Stimulated activated CD4-positive, alpha-beta T cell treated with anti-CD3 and anti-CD28 coated beads, Interleukin-2, amount 100 ng/mL, for 48 hours (primary cell): ENCODE measurements at places on chromosomes 16 and 17.

DNA sequence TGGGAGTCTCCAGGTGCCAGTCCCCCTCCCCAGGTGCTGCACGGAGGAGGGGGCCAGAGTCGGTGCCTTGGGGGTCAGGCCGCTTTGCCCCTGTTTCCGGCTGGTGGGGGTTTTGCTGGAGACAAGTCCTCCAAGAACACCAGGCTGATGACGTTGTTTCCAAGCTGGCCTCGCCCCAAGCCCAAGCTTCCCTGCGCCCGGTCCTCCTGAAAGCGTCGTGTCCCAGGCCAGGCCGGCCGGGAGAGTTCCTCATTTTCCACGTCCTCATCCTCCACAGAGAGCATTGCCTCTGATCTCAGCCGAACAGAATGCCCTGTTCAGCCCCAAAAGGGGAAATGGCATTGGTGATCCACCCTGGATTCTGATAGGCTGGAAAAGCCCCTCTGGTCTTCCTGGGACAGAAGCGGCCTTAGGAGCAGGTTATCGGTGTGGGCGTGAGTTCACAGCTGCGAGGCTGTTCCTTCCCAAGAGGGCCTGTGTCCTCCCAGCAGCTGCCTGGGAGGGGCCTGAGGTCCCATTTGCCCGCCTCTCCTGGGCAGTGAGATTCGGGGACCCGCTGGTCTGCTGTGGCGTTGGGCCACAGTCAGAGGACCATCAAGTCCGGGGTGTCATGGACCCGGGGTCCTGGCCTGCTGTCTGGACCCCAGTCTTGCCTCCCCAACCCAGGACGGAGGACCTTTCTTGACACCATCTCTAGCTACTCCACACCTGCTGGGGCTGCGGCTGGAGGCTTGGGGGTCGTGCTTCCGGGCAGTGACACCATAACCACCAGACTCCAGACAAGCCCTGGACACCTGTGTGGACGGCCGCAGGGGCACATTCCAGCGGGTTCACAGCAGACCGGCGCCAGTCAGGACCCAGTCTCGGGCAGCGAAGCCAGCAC, 7.1 kb downstream of the SOX8 start:
- DNase-seq = no peak

GRCh38 chr16:49639739-49640431, 216.0 kb downstream of the ZNF423 start:
- DNase-seq = no peak

DNA sequence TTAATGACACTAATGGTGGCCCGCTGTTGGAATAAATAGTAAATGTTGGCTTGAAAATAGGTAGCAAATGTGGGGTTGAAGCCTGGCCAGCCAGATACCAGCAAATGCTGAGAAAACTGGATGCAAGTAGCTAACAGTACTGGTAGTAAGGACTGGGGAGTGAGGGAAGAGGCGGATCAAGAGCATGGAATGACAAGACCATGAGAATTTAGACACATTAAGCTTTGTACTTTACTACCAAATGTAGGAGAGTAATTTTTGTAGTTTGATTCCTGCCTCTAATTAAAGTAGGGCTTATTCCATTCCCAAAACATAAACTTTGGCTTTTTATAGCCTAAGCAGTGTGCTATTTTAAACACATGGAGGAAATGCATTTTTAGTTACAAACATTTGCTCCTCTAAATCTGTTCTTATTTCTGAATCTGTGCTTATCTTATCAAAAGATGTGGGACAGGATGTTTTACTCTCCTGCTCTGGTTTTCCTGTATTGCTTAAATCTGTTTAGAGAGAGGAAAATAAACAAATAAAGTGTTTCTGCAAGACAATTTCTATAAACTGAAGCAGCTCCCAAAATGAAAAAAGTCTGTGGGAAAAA, 44.1 kb downstream of the CFDP1 start:
- no peak for DNase-seq

DNA sequence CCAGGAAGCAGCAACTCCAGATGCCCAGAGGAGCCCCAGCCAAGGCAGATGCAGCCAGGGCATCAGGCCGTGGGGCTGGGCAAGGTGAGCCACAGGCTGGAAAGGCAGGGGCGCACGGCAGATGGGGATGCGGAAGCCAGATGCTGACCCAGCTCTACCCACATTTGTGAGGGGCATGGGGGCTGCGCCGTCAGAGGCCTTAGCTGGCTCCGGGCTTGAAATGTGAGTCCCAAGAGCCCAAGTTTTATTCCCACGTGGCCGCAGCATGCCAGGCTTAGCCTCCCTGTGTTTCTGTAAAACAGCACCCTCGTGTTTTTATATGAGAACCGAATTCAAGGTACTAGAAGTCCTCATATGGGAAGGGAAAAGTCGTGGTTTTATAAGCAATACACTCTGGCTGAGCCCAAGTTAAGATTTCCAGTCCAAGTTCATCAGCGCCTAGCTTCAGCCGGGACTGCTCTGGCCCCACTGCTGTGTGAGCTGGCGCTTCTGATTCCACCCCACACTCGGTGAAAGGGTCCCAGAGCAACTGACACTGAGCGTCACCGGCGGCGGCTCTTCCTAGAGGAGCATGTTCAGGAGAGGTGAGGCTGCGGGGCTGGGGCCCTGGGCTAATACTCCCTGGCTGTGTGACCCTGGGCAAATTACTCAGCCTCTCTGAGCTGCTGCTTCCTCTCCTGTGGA, 6.7 kb upstream of the C16orf95 start:
- no peak for DNase-seq

DNA sequence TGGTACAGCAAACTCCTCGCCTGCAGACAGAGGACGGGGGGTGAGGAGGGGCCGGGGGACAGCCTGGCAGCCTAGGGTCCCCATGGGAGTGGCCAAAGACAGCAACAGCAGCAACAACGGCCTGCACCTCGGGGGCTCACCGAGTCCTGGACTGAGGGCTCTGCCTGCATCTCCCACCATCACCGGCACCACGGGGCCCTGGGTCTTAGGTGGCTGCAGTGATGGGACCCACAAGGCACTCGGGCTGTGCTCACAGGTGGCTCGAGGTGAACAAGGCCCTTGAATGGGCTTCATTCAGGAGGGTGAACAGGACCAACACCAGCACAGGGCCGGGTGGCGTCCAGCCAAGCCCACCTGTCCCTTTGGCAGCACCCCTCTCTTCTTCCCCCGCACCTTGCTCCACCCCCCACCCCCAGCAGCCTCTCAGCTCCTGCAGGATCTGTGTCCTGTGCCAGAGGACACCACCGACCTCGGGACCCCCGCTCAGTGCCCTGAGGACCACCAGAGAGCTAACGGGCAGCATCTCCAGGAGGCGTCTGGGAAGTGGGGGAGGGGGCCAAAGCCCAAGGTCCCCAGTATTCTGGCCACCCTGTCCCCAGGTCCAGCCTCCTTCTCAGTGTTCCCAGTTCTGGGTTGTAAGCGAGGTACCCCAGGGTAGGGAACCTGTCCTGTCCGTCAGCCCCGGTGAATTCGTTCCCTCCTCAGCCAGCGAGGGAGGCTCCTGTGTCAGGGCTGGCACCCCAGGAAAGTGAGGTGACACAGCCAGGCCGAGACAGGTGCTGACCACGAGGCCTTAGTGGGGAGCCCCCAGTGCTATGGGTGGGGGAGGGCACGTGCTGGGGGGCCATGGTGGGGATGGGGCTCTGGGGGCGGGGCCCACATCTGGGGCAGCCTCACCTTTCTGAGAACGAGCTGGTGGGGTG, 94.3 kb downstream of the TBC1D16 start:
- no peak for DNase-seq

- DNase-seq = no peak
Measured at GRCh38 chr17:73697872-73698271, 53.6 kb upstream of the SDK2 start.

GRCh38 chr16:56995136-56995805, 5.9 kb downstream of the NLRC5 start:
- DNase-seq = no peak

GRCh38 chr16:89599451-89599858, 14.0 kb upstream of the DPEP1 start:
- no peak for DNase-seq

DNA sequence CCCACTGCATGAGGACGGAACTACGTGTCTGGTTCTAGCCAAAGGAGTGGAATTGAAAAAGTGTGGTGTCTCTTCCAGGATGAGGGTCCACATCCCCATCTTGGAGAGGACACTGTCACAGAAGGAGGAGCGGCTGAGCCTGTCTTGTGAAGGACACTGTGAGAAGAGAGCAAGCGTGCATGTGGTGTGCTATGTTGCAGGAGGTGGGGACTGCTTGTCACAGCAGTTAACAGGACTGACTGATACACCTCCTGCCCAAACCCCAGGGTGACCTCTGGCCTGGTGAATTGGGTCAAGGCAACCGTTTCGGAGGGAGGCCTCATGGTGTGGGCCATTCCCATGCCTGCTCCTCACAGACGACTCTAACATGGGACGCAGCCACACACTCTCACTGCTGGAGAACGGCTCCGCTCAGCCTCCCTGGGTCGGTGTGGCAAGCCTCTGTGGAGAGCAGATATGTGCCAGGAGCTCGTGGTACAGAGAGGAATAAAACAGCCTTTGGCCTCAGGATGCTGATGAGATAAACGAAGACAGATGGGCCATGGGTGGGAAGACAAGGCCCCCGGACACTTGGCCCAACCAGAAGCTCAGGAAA, 56.4 kb upstream of the RBFOX3 start:
- DNase-seq = no peak

DNA sequence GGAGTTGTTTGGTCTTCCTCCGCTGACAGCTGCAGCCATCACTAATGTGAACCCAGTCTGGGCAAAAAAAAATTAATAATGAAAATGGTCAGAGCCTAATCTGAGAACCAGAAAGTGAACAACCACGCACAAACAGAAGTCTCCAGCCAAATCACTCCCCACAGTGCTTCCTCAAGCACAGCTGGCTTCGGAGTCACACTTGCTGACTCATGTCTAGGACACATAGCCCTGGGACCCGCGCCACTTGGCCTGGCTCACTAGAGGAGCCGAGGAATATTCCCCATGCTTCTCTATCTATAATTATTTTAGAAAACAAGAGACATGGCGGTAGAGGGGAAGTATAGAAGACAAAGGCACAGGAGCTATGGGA, 109.1 kb downstream of the ZFHX3 start:
- DNase-seq = no peak

DNA sequence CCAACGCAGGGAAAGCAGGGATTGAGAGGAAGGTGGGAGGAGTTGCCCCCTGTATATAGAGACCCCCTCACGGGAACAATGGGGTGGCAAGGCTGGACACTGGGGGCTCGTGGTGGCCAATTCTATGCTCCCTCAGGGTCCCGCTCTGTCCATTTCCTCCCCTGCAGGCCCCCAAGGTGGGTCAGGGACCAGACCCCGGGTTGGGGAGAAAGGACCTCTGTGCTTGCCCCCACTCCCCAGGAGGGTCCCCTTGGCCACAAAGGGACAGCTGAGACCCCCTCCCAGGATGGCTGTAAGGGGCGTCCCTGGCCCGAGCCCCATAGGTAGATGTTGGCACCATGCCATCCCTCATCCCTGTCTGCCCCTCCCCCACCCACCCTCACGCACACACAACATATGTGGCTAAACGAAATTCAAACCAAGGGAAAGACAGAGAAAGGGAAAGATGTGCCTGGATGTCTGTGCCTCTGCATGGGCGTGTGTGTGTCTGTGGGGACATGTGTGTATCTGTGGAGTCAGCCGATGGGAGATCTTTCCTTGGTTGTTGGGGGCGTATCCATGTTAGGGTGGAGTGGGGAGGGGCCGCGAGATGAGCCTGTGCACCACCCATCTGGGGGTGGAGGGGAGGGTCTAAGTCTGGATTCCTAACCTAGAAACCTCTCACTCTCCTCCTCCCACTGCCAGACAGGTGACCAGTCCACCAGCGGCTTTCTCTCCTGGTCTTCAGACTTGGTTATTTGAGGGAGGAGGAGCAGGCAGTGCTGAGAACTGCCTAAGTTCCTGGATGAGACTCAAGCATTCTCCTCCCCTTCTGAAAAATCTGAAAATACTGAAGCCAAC, 642 bp upstream of the NEUROD2 start:
- no peak for DNase-seq

DNA sequence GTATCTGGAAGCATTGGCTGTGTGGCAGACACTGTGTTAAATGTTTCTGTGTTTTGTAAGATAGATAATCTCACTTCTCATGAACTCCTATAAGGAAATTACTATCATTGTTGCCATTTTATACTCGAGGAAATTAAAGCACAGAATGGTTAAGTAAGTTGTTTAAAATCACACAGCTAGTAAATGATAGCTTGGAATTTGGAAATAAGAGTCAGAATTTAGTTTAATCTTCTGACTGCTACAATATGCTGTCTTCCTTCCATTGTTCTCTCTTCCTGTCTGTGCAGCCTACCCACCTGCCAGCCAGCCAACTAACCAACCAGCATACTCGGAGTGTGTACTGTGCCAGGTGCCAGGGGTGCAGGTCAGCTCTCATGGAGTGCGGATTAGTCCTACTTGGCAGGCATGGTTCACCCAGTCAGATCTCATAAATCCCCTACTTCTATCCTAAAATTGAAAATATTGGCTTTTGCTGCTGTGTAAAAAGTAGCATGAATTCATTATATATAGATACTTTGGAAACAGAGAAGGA, 79.9 kb upstream of the LGALS9 start:
- DNase-seq = no peak

DNA sequence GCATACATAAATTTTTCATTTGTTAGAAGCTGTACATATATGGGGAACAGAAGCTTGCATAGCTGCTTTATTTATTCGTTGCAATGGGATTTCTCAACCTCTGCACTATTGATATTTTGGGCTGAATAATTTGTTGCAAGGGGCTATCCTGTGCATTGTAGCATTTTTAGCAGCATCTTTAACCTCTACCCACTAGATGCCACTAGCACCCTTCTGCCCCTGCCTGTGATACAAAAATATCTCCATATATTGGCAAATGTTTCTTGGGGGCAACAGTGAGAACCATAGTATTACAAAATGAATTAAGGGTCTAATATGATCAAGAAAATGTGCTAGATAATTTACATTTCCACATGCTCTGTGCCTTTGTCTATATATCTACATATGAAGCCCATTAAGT, 1401.0 kb downstream of the CDH11 start:
- DNase-seq = no peak

- no peak for DNase-seq
Measured at GRCh38 chr17:79732804-79733691, 2.3 kb downstream of the ENPP7 start.

DNA sequence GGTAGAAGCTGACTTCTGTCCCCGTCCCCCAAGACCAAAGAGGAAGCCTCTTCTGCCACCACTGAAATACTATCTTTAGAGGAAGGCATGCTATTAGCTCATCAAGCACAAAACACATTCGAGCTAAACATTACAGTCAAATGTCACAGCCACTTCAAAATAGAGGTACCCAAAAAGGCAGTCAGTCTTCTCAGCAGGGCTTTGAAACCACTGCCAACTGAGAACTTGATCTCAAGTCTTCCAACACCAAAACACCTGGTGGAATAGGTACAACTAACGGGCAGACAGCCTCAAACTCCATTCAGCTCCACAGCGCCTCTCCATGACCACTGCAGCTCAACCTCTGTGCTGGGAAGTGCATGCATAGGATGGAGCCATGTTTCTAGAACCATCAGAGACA, 36.0 kb downstream of the ZFHX3 start:
- DNase-seq = no peak

- no peak for DNase-seq
Measured at GRCh38 chr17:2449486-2449885, 48.6 kb upstream of the MNT start.
